ENCODE measurements at places on chromosomes 1 and 21.

DNA sequence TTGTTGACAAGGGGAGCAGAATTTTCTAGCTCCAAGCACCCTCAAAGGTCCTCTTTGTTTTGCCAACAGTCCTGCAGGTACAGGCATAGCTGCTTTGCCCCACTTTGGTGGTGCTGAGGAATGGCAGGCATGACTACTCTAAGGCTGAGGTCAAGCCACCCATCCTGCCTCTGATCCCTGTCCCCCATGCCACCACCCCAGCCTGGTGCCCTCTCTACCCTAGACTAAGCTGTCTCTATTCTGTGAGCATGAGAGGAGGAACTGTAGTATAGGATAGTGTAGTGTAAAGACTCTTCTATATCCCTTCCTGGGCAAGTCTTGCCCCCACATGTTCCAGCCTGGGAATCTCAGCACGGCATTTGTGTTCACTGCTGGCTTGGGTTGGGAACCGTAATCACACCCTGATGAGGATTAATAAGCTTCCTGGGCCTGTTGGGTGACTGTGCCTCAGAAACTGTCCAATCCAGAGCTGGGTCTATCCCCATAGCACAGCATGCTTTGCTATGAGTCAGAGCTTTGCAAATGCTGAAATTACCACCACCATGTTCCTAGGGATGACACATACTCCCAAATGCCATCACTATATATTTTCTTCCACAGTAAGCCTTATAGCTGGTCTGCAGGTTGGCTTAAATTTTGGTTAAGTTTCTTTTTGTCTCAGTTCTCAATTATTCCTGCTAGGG, 105.7 kb upstream of the PPP2R5A start:
- no peak for DNase-seq

DNA sequence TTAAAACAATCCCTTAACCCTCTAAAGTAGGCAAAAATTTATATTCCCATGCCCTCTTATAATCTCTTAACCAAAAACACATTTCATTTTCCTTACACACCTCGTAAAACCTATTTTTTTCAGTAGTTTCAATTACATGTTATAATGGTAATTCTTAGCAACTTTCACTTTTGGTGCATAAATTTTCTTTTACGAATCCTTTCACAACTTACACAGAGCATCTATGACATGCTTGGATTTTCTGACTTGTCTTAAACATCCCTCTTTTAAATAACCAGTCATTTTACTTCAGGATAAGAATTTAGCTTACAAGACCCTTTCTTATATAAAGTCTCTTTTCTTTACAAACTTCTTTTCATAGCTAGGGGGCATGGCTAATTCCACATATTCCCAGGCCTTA, 8.9 kb upstream of the MRPL55 start:
- no peak for DNase-seq

DNA sequence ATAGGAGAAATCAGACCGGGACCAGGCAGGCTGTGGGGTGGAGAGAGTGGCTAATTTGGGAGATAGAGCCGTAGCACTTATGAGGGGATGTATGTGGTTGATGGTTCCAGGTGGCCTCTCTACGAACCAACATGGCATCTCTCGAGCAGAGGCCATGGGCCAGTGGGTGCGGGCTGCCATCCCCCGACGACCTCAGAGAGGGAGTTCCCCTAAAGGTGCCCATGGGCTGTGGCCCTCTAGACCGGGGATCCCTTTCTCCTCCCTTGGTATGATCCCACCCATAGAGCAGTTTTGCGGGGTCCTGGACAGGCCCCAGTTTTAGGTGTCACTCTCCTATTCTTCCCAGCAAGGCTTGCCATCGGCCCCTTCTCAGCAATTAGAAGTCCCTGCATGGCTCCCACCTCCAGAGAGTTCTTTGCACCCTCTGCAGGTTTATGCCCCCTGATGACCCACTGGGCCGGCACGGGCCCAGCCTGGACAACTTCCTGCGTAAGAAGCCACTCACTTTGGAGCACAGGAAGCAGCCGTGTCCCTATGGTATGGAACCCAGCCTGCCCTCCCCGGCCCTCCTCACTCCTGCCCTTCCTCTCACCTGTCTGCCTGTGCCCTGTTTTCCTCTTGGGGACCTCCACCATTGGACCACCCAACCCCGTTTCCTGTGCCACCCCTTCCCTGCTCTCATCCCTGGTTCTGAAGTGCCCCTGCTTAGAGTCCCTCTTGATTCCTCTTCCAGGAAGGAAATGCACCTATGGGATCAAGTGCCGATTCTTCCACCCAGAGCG, 7.8 kb downstream of the ZC3H12A start:
- no peak for DNase-seq

GRCh38 chr21:36127250-36127904, 7.5 kb upstream of the CBR3 start:
- DNase-seq: no peak

DNA sequence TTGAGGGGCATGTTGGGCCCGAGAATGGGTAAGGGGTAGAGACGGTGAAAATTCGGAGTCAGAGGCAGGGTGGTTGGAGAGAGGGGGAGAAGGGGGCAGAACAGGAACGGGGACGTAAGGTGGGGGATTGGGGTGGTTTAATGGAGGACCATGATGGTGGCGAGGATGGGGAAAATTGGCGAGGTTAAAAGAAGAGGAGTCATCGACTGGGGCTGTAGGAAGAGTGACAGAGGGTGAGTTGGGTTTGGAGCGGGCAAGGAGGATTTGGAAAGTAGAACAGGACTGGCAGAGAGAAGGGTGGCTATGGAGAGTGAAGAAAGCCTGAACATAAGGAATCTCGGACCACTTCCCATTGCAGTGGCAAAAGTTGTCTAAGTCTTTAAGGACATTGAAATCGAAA, 10.8 kb upstream of the ZBTB48 start:
- no peak for DNase-seq
